ENCODE measurements at places on chromosomes 2 and 18.
A peak's percentile ranks its signal among the peaks of the same experiment; 100 is the strongest.

DNA sequence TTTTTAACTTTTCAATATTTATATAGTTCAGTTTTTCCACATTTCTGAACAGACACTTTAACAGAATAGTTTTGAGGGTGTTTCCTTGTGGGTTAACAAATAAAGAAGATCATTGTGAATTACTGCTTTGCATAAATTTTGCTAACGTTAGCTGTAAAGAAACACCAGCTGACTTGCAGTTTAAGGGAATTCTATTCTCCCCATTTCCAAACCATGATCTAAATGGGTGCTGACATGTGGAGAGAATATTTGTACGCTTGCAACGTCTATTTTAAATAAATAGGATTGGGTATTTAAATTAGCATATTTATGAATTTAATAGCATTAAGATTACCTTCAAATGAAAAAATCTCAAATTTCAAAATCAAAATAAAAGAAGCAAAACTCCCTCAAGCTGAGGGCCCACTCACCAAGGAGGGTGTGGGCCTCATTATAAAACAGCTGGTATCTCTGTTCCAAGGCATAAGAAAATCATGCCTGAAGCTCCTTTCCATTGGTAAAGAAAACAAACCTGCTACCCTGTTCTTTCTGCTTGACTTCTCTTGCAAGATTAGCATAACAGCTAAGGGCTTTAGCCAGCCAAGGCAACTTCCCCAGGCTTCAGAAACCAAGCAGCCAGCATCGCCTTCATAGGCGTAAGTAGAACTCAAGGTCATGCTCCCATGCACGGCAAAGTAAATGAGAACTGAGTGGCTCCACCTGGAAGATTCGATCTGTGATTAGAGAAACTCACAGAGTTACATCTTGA, 3.2 kb downstream of the MRO start:
- no peak for DNase-seq

DNA sequence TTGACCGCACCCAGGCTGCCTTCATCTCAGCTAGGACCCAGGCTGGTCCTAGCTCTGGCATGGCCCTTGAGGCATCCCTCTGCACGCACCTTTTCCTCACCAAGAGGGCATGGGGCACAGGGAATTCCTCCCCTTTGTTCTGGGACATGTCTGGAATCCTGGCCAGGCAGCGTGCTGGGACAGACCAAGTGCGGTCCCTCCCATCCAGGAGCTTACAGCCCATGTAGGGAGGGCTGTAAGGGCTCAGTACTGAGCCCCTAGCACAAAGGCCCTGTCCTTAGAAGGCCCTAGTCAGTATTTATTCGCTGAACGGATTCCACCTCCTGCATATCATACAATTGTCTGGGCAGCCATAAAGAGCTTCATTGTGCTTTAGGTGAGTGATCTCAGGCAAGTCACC, 3.0 kb downstream of the TMEM37 start:
- no peak for DNase-seq

DNA sequence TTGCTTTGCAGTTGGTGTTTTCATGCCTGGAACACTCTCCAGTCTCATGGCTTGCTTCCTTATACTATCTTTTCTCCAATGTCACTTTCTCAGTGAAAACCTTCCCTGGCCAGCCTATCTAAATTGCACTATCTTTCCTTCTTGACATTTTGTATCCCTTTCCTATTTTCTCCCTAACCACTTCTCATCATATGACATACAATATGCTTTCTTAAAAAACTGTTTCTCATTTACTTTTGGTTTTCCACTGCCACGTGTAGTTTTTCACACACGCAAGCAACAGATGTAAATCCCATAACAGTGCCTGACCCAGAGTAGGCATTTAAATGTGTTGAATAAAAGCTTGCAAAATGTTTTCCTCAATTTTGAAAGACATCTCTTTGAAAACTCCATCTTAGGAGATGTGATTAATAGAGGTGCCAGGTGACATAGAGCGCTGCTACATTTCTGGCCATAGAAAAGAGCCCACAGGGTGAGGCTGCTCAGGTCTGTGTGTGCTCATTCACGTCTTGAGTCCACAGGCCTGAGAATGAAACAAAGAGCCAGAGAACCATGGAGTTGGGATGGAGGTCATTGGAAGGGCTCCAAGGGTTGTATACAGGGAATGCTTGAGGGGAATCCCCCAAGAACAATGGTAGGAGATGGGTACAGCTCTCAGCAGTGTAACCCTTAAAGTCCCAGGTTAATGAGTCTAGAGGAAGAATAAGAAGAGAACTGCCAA, 12.7 kb downstream of the ZNF24 start:
- no peak for DNase-seq

DNA sequence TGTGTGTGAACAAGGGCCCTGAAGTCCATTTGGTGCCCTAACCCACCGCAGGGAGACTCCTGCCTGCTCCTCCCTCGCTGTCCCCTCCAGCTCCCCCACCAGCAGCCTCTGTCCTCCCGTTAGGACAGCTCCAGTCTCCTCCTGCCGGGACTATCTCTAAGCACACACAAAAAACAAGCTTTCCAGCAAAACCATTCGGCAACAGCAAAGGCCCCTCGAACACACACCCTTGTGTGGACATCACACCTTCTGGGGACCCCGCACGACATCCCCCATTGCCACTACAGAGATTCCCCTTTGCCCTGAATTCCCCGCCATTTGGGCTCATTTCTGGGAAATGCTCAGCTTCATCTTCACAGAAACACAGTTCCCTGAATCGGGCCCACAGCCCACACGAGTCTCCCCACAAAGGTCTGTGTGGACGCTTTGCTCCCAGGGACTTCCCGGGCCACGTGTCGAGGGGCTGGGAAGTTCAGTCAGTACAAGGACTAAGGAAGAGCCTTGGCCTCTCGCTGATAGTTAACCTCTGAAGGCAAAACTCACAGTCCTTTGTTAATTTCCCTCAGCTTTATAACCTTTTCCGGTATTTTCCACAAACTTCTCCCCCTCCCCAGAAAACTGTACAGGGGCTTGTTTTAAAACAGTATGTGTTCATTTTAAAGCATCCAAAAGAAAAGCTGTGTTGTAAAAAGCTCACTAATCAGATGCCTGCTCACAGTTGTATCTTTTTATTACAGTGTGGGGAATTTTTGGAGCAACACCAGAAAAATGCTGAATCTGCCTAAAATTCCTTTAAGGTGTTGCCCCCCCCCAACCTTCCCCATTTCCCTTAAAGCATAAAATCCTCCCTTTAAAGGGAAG, 25.9 kb downstream of the SMAD7 start:
- peak; percentile 50 for DNase-seq

DNA sequence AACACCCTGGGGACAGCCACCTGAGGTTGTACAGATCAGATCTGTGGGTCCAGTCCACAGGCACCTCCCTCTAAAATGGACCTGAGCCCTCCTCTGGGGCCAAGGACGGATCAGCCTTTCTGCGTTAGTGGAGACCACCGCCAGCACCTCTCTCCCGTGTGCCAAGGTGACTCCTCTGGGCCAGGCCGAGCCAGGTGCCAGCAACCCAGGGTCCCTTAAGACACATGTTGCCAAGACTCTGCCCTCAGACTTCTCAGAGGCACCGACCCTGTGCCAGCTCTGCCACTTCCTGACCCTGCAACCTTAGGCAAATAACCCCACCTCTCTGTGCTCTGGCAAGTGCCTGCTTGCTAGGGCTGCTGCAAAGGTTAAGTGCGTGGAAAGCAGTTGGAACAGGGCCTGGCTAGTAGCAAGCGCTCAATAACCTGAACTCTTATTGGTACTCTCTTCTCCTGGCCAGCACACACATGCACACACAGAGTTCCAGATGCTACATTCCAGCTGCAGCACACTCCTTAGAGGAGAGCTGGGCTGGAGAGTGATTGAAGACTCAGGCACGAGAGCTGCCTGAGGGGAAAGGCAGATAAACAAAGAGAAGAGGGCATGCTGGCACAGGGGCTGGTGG, 105.6 kb downstream of the TNS1 start:
- DNase-seq, result no peak

GRCh38 chr18:22684268-22684667, 248.9 kb upstream of the RBBP8 start:
- no peak for DNase-seq

- no peak for DNase-seq
Observed at GRCh38 chr2:99858951-99859596, 283.3 kb downstream of the AFF3 start.

DNA sequence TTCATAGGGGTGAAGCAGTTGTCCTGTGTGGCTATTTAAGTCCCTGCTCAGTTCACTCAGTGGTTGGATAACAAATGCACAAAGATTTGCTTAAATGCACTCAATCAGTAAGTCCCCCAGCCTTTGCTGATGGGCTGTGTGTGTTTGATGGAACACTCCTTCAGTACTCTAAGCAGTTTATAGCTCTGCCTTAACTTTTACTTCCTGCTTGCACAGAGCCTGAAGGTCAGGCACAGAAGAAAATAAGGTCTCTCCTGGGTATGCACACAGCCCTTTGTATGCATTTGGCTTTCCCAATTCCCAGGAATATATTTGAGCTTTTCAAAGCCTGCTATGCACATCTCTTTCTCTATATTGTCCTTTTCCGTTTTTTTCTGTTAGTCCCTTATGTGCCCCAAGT, 208.7 kb upstream of the STK17B start:
- no peak for DNase-seq

DNA sequence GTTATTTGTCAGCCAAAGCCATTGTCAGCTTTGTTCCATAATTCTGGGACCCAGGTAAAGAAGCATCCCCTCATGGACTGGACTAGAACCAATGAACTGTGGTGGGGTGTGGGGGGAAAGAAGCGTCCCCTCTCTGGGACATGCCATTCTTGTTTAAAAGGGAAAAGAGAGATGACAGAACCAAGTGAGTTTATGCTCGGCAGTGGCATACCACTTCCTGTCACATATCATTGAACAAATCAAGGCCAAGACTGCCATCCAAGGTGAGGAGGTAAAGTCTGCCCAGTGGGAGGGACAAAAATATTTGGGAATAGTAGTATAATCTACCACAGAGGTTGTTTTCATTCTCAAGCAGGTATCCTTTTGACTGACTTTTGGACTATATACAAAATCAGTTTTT, 4.7 kb upstream of the GLS start:
- no peak for DNase-seq

GRCh38 chr18:59898609-59899297, 1.0 kb upstream of the PMAIP1 start:
- DNase-seq, result no peak

GRCh38 chr18:8722946-8723820, 17.8 kb downstream of the MTCL1 start:
- no peak for DNase-seq

DNA sequence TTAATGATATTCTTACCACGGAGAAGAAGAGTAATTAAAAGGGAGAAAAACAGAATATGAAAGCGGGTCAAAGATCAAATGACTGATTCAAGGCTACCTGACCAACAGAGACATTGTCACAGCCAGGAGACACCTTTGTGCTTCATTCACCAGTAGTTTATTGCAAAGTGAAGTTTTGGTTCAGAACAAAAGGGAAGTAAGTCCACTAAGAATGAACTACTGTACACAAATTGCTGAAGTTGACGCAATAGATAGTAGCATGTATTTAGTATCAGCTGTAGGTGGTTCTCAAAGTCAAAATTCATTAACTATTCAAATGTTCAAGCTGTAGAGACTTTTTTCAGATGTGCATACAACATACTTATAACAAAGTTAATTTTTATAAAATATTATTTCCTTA, 64.7 kb upstream of the COX7A2L start:
- DNase-seq, result no peak

GRCh38 chr2:232235716-232236115, 142.8 kb upstream of the ALPP start:
- no peak for DNase-seq

DNA sequence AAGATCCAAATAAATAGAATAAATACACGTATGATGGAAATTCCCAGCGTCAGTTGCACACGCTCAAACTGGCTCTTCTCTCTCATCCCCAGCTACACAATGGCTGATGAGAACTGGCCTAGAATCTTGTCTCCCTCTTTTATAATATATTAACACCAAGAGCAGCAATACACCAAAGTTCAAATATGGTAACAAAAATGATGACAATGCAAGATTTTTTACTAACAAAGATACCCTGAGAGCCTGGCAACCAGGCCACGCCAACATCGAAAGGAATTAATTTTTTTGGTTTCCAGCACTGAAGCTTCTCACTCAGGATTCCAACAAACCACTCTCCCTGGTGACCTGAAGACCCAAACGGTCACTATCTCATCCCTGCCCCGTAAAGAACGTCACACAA, 302.7 kb upstream of the ID2 start:
- no peak for DNase-seq

DNA sequence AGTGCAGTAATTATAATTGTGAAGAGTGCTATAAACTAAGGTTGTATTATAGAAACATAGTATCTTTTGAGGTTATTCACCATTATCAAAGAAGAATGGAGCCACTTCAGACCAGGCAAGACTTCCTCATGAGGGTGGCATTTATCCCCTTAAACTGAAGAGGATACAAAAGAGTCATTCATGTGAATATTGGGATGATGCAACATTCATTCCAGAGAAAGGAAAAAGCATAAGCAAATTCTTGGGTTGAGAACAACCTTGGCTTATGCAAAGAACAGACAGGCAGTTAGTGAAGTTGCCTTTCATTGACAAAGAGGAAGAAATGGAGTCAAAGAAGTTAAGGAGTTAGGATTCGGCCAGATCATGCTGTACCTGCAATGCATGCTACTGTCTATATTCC, 682.5 kb downstream of the MBD2 start:
- no peak for DNase-seq

DNA sequence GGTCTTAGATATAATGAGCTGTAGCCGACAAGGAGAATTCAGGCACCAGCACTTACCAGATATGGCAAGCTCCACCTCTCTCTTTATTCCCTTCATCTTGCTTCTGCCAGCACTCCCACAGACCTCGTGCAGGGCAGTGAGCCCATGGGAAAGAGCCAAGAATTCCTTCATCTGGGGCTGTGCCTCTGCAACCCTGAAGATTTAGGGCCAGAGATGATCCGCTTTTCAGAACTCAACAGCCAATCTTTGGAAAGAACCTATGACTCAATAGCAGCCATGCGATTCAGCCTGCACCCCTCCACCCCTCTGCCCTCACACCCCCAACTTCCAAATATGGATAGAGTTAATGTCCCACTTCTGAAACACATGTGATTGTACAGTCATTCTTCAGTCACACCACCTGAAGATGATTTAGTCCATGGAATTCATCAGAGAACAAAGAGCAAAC, 533.7 kb upstream of the TNP1 start:
- DNase-seq, result no peak

GRCh38 chr18:54726143-54726542, 102.1 kb upstream of the RAB27B start:
- DNase-seq, result no peak
